ENCODE measurements at places on chromosomes 1 and 21.
A peak's percentile ranks its signal among the peaks of the same experiment; 100 is the strongest.

DNA sequence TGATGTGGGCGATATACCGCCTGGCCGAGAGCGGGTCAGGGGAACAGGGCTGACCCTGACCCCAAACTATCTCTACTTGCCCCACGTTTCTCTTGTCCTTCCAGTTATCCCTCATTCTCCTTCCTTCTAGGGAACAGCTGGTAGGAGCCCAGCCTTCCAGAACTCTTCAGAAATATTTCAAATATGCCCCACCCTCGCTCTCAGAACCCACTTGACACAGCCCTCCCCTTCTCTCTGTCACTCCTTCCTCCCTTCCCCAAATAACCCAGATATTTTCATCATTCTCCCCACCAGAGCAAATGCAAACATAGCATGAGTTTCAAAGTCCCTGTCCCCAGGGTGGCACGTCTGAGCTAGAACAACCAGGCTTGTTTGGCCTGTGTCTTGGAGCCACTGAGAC is 1.1 kb downstream of the CACNA1S start:
- no peak for DNase-seq

GRCh38 chr21:34270411-34270810 is 93.4 kb upstream of the KCNE2 start:
- no peak for DNase-seq

GRCh38 chr1:10451287-10451686 is 1.5 kb downstream of the CORT start:
- DNase-seq: no peak

DNA sequence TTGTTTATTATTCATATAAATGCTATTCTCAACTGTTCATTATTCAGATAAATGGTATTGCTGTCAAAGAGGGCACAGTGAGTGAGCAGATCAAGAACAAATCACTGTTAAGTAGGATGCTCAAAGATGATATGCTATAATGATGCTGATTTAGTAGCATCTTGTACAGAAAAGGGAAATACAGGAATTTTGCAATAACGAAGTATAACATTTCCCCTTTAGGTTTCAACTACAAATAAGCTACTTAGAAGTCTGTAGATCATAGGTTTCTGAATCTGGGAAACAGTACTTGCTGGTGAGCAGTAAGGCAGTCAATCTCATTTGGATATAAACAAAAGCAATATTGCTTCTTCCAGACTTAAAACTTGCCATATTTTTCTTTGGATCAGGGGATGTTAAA is 27.3 kb upstream of the RCOR3 start:
- no peak for DNase-seq

GRCh38 chr1:111777301-111777700 is 21.6 kb downstream of the DDX20 start:
- DNase-seq: no peak

DNA sequence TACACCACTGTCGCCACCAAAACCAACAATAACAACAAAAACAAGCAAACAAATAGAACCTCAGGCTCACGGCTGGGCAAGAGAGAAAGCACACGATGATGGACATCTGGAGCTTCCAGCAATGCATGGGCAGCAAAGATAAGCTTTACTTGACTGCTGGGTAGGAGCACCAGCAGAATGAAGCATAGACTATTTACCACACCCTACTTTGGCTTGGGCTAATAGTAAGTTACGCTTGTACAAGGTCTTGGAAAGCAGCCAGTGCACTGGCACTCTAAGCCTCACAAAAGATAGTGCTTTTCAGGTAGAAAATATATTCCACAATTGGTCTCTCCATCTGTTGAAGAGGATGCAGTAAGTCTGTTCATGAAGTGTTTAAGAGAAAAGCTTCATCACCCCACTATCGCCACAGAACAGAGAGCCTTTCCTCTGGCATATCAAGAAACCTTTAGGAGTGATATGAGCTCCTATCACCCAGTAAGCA is 13.6 kb downstream of the ADIPOR1 start:
- DNase-seq: no peak

- DNase-seq: peak; percentile 83
These were observed 580 bp downstream of the INKA2 start for GRCh38 chr1:111738436-111739193.

DNA sequence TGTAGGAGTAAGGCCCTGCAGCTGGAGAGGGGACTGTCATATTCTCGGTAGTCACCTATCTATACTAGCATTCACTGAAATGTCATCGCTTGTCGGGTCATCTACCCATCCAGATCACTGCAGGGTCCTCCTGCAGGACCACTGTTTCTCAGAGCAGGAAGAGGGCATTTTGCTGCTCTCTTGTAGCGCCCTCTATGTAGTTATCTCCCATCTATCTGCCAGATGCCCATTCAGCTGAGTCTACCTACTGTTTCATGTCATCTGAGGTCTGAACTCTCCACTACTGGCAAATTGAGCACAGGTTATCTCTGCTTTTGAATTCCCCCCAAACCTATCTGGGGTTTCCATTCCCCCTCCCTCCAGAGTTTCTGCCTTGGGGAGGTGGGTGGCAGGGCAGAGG is 258.2 kb upstream of the FOXD3 start:
- no peak for DNase-seq

- no peak for DNase-seq
These were observed 109.4 kb downstream of the UCHL5 start for GRCh38 chr1:192949783-192950182.

- DNase-seq: no peak
These were observed 511 bp upstream of the SNX27 start for GRCh38 chr1:151611288-151611790.

DNA sequence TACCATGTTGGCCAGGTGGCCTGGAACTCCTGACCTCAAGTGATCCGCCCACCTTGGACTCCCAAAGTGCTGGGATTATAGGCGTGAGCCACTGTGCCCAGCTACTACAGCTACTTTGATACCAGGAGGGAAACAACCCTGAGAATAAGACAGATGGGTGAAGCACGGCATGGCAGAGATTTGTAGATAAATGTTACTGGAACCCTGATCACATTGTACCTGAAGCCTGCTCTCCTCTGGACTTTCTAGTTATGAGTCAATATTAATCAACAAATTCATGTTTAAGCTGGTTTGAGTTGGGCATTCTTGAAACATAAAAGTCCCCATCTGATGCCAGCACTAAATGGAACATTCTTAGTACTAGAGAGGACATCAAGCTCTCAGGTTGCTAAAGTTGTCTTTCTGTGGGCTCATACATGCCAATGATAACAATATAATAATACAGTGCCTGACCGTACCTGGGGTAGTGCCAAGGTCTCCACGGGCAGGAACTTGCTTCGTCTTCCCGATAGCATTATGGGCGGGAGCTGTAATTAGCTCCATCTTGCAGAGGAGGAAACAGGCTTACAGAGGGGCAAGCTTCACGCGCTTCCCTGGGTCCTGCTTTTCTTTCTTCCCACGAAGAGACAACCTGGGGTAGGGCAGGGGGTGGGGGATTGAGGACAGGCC is 30.7 kb upstream of the SLC19A1 start:
- DNase-seq: no peak

DNA sequence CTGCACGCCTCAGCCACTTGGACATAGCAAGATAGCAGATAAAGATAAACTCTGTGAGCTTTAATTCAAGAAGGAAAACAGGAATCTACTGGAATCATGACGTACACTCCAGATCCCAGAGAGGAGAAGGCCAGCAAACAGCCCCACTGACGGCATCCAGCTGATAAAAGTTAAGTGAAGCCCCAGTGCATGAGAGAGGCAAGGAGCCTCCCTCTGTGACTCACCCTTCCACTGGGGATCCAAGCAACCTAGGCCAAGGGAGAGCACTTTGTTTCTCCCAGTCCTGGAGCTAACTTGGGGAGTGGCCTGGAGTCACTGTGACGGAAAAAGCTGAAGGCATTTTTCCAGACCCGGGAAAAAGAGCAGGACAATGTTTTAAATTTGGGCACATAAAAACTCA is 270.0 kb downstream of the AKT3 start:
- peak; percentile 82 for DNase-seq

GRCh38 chr1:163201906-163202305 is 810 bp downstream of the RGS5 start:
- DNase-seq: no peak

GRCh38 chr1:183689762-183690204 is 36.7 kb upstream of the APOBEC4 start:
- no peak for DNase-seq

DNA sequence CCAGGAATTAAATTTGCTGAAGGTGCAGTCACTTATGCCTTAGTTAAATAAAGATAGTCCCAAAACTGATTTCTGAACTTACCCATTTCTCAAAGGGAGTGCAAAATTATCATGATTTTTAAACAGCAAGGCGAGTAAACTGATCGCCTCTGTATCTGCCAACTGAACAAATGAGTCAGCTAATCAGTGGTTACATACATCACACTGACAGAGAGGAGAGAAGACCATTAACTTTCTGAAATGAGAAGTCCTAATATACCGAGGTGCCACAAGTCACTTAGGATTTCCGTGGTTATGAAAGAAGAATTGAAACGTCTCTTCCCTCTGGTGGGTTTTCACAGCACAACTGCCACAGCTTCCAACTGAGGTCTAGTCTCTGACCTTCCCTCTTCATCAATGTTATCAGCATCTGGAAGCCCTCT is 400.7 kb downstream of the SMYD3 start:
- no peak for DNase-seq

- DNase-seq: no peak
These were observed 15.0 kb downstream of the CRNN start for GRCh38 chr1:152398812-152399698.

- DNase-seq: no peak
These were observed 51.1 kb upstream of the RGS21 start for GRCh38 chr1:192265516-192266173.

- DNase-seq: peak; percentile 82
These were observed 14.7 kb downstream of the JUN start for GRCh38 chr1:58768971-58769808.

DNA sequence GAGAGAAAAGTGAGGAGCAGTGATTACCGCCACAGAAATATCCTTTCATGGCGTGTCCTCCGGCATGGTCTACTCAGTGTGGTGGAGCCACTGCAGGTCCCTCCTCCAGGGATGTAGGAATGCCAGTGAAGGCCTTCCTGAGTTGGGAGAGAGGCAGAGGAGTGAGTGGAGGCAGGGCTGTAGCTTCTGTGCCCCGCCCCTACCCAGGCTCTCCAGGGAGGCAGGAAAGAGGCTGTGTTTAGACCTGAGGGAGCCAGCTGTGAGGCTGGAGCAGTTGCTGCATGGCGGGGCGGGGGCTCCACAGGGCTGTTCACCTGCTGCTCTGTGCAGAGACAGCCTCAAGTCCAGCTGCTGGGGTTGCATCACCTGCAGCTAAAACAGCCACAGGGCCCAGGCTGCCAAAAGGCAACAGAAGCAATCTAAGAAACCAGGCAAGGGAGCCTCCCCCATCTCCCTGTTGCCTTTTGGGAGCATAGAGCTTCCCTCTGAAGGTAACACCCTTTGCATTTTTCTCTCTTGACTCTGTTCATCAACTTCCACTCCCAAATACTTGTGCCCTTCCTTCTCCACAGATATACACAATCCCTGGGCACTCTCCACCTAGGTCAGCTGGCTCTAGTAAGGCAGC is 801 bp upstream of the ANXA9 start:
- DNase-seq: no peak

DNA sequence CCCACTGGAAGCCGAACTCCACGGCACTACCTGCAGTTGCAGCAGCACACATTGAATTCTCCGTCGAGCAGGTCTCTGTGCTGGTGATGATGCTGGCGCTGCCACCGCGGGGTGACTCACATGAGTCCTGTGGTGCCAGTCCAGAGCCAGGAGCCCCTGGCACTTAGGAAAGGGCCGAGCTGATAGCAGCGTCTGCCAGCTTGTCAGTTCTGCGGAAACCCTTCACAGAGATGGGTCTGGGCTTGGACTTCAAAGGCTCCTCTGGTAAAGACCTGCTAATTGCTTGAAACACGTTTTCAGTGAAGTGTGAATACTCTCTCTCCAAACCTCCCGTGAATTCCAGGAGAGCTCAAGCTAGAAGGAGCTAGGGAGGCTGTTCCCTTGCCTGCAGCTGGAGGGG is 92.2 kb downstream of the GRIK3 start:
- DNase-seq: no peak

DNA sequence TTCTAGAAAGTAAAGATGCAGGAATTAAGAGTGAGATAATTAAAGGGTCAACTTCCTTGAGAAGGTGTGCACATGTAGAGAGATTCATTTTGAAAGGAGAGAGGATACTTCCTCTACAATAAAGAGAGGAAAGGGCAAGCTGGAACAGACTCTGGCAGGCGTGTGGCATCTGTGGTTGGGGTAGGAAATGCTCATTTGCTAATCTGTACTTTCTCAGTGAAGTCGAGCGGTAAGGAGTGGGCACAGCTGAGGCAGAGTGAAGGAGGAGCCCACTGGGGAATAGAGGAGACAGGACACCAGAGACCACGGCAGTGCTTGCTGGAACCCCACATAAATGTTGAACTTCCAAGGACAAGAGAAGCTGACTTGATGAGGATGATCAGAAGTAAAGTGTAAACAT is 49.1 kb downstream of the PCSK9 start:
- DNase-seq: no peak

DNA sequence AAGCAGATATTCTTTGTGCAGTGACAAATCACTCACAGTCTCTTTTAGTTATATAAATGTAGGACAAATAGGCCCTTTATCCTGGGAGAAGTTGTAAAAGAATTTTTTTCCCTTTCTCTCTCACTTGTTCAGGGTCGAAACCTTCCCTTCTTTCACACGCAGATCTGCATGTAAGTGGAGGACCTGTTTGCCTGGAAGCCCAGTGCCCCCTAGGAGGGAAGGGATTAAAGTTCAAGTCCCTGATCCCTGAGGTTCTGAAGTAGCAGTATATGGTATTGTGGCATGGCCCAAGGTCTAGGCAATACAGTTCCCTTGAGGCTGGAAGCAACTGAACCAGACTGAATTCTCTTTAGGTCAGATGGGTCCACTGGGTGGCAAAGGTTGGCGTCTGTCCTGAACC is 48.6 kb upstream of the PTGFRN start:
- DNase-seq: no peak

GRCh38 chr21:33058957-33059356 is 11.0 kb upstream of the OLIG1 start:
- no peak for DNase-seq

DNA sequence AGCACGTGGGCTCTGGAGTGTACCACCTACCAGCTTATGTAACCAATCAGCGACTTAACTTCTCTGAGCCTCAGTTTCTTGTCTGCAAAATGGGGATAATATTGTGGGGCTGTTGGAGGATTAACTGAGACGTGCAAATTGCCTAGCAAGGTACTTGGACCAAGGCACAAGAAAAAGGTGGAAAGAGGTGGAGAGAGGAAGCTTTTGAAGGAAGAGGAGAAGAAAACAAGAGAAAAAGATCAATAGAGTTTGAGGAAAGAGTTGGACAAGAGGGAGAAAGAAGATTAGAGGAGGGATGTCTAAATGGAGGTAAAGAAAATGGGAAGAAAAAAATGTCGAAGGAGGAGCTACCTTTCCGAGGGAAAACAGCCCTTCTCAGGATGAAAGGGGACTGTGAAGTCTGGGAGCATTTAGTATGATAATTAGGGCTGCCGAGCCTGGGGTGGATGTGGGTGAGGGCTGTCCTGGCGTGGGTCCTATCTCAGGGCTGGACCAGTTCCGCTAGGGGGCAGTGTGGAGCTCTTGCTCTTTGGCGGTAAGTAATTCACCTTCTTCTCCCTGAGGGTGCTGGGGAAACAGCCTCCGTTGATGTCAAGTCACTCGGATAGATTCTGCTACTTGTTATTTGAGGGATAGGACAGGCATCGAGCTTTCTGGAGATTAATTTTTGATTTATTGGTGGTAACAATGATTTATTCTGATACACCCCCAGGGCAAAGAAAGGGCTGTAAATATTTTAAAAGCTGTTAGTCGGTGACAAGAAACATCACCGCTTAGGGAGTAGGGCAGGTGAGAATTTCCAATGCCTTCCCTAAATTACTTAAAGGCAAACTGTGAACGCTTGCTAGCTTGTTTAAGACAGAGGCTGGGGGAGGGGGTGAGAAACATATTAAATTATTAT is 79.0 kb upstream of the NFASC start:
- peak; percentile 10 for DNase-seq

- peak; percentile 65 for DNase-seq
These were observed 28.4 kb downstream of the POFUT2 start for GRCh38 chr21:45259206-45259840.
